ENCODE measurements at places on chromosomes 16 and 17.

- DNase-seq: no peak
These were observed 100.7 kb downstream of the SALL1 start for GRCh38 chr16:51050377-51050706.

DNA sequence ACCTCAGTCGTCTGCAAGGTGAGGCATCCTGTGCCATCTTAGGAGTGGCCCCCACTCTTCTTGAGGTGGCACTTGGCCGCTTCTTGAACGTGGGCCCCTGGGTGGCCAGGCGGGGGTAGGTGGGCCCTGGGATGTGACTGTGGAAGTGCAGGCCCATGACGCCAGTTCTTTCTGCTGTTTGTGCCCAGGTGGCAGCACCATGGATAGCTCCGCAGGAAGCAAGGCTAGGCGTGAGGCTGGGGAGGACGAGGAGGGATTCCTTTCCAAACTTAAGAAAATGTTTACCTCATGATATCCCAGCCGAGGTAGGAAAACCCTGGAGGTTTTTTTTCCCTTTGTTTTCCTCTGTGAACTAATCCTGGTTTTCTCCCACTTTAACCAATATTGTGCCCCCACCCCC lies 19.8 kb downstream of the NMRAL1 start:
- DNase-seq: no peak

DNA sequence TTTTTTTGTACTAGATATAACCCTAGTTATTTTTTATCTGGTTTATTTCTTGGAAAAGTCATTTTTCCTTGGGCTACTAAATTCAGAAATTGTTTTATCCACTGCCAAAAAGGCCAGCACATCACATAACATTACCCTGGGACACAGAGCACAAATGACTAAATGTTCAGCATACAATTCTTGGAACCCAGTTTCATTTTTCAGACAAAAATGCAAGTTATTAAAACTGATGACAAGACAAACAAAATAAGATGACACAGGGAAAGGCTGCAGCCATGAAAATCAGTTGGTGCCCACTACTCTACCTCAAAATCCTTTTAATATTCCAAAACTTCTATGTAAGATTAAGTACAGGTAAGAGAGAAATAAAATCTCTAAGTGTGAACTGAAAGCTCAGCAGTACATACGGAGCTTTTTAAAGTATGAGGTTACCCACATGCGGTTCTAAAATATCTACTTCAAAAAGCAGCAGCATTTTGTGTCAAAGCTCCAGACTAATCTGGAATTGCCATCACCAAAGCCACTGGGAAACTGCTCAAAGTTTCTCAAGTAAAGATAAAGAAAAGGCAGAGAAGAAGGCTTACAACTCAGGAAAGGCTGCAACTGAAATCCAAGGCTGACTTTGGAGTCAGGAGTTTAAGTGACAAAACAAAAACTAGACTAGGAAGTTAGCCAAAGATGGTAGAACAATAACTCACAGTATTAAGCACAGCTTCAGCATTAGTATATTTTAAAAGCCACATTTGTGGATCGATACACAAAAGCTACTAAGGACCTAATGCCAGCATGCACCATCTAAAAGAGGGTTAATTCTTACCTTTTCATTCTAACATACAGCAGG lies 41.4 kb downstream of the AP1G1 start:
- DNase-seq: peak; percentile 23

GRCh38 chr17:49523706-49524472 lies 28.8 kb downstream of the NGFR start:
- no peak for DNase-seq

GRCh38 chr17:50871364-50871763 lies 5.2 kb upstream of the TOB1 start:
- no peak for DNase-seq

DNA sequence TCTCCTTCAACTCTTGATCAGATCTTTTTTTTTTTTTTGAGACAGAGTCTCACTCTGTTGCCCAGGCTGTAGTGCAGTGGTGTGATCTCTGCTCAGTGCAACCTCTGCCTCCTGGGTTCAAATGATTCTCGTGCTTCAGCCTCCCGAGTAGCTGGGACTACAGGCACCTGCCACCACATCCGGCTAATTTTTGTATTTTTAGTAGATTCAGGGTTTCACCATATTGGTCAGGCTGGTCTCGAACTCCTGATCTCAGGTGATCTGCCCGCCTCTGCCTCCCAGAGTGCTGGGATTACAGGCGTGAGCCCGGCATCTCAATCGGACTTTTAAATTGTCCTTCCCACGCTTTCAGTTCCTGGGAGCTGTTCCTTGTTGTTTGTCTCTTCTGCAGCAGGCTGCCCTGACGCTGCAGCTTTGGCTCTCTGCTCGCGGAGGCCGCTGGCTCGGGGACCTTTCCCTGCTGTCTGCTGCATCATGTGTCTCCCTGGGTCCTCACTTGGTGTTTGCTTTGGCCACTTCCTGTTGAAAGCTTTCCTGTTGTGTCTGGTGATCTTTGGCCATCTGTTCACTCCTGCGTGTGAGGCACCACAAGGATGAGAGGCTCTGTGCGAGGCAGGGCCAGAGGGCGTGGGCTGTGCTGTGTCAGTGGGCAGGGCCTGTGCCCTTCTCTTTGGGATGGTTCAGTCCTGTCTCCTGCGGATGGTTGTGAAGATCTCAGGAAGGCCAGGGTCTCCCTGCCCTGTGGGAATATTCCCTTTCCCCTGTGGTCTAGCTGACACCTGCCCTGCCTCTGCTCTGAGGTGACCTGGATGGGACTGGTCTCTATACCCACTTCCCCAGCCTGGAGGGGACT lies 18.4 kb upstream of the CAPN15 start:
- DNase-seq: no peak

GRCh38 chr17:73013301-73013700 lies 79.2 kb downstream of the SLC39A11 start:
- no peak for DNase-seq

- DNase-seq: no peak
These were observed 28.6 kb upstream of the NUDT16L1 start for GRCh38 chr16:4664538-4665418.

DNA sequence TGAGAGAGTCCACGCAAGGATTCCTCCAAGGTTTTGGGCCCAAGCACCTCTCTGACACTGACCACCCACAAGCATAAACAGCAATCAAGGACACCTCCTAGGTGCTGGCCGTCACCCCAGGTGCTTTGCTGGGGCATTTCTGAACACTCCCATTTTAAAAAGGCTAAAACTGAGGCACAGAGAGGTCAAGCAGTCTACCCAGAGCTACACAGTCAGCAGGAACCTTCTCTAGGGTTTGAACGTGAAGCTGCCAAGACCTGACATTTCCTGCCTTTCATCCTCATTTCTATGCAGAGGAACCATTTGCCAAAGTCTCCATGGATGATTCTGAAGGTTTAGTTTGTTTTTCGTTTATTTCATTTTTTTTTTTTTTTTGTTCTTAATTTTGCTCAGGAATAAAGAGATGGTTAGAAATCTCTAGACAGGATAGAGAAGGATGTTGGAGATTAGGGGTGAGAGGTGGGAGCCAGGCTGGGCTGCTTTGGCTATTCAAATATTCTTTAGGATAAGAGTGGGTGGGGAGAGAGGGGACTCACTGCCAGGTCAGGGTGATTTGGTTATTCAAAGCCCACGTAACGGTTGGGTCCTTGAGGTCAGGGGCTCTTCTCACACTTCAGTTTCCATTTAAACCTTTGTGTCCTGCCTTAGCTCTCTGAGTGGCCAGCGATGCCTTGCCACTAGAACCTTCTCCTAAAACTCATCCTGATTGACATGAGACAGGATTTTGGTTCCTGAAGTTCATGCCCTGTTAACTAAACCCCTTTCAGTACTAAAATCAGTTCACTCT lies 6.2 kb downstream of the PLCG2 start:
- no peak for DNase-seq

Data from fibroblast of skin of back (primary cell).